NCI-H187 treated with DMSO at 0.1 percent for 48 hours (cell line): ENCODE measurements at places on chromosomes 6 and 20.

DNA sequence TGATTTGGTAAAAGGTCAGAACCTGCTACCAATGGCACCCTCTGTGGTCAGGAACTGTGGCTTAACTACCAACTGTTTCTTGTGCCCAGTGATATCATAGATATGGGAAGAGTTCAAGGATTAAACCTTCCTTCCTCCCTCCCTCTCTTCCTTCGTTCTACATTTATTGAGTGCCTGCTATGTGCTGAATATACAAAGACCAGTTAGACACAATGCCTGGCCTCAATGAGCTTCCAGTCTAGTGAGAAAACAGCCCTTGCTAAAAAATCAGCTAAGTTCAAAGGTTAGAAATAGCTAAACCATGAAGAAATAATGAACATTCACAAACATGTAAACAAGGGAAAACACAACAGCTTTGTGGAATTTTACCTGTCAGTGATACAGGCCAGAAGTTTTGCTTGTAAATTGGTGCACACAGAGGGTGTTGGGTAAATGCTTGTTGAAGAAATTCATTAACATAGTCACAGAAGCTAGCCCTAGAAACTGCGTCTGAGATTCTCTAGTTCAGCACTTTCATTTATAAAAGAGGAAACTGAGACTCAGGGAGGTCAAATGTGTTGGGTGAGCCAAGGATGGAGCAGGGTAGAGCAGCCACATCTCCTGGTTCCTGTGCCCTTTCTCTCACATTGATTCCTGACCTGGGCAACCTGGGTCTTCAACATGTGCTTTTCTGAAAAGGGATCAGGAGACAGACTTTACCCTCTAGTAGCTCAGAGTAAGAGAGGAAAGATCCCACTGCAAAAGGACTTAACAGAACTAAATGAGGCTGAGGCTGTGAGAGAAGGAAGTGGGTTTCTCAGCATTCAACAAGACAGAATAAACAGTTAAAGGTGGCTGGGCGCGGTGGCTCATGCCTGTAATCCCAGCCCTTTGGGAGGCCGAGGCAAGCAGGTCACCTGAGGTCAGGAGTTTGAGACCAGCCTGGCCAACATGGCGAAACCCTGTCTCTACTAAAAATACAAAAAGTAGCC is 14.4 kb upstream of the FOXO3 start:
- no peak for DNase-seq

DNA sequence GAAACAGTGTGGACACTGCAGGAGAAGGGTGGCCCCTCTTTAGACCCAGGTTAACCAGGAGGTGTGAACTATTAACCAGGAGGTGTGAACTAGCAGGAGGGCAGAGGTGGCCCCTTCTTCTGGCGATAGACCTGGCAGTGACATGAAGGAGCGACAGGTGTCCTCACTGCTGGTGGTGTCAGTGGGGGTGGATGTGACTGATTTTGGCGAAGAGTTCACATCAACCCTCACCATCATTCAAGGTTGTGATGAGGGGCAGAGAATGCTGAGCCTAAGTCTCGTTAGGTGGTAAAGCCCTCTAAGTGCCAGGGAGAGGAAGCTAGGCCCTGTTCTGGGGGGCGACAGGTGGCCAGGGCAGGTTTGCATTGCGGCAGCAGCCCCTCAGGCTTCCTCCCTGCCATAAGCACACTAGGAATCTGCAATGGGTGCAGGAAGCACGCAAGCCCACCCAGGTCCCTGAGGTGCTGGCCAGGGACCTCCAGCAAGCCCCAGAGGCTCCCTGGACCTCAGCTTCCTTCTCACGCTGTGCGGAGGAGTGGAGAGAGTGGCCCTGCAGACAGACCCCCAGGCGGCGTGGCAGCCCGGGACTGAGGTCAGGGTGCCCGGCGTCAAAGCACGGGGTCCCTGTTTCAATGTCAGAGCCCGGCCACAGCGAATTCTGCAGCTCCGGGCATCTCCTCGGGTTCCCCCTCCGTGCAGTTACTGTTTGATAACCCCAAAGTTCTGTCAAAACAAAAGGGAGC is 13.7 kb downstream of the NPEPL1 start:
- DNase-seq = no peak

DNA sequence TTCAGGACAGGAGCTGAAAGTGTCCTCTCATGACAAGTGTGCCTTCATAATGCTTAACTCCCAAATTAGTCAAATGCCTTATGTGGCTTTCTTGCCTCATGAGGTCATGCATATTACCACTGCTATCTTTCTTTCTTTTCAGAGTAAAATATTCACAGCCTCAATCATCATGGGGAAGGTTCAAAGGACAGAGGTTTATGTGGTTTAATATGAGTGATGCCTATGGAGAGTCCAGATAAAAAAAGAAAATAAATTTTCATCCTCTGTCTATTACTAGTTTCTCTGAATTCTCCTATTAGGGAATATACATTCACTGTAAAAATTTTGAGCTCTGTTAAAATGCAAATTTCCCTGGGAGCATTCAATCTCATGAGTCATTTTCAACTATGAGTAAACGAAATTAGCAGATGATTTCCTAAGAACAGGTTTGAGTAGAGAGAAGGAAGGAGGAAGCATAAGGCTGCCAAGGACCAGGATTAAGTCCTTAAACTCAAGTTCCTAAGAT is 396.9 kb upstream of the ADGRB3 start:
- DNase-seq = no peak

DNA sequence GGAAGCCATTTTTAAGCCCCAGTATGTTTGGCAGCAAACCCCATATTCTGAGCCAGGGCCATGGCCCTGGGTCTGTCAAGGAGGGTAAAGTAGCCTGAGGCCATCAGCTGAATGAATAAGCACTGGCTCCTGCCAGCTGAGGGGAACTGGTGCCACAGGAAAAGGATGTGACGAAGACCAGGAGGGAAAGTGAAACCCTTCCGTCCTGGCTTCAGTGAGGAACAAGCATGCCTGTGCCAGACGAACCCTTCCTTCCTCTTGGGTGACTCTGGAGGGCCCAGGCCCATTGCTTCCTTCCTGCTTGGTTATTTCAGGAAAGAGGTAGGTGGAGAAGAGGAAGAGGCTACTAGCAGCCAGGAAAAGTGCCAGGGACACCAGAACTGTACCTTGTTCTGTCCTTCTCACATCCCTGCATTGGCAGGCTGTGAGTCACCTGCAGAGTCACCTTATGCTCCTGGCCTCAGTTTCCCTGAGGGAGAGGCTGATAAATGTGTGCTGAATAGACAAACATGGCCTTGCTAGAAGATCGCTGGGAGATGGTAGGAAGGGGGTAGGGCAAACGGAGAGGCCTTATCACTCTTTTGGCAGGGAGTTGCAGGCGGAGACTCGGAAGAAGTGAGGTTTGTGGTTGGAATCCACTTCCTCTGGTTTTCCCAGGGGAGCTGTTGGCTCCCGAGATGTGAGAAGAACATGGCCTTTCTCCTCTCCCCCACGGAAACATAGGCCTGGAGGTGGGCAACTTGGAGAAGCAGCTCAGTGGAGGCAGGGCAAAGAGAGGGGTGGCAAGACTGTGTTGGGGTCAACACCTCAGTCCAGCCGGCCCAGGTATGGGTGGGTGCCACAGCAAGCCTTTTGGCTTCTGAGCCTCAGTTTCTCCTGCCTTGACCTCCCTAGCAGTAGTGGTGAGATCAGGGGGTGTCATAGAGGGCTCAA is 37.4 kb downstream of the COX4I2 start:
- DNase-seq = no peak

DNA sequence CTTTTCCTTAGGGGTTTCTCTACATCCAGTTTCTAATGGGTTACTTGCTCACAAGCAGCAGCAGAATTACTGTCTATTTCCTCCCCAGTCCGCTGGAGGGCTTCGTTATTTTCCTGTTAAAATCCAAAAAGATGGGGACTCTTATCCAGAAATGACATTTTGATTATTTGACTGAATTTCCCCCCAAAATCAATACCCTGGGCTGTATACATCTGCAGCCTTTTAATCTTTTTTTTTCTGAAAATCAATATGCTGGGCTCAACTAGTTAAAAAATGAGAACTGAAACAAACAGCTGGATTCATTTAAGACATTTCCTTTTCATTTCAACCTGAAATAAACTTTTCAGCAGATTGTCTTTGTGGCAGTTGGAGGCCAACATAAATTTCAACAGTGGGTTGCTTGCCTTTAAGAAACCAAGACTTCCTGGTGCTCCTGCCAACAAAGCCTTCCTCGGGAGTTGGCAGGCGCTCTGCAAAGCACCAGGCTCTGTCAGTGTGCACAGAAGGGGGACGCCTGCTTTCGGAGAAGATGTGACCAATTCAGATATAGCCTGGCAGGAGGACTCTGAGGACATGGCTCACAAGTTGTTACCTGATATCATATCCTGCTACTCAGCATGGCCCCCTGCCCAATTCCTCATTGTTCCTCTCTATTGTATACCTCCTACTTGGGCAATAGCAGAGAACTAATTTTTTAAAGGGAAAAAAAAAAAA is 204.7 kb upstream of the ARG1 start:
- DNase-seq = no peak

- DNase-seq = no peak
Observed at GRCh38 chr6:55433446-55434130, 106.3 kb downstream of the GFRAL start.

- DNase-seq = no peak
Observed at GRCh38 chr6:4615891-4616290, 160.3 kb upstream of the CDYL start.

DNA sequence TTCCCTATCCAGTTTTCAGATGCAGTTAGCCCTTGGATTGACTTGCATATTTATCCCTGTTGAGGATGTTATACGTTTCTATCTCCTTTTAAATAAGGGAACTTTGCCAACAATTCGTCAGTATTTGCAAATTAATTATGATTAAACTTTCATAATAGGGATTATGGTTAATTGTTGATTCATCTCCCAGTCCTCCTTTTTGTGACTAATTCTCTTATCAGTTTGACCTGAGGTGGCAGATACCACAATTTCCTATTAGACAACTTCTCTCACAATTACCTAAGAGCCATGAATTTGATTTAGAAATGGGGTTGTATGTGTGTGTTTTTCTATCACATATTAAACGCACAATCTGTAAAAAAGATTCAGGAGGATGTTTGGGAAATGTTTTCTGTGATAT is 172.9 kb downstream of the LAMA2 start:
- DNase-seq = no peak

- DNase-seq = no peak
Observed at GRCh38 chr20:13041574-13042457, 33.0 kb downstream of the SPTLC3 start.

DNA sequence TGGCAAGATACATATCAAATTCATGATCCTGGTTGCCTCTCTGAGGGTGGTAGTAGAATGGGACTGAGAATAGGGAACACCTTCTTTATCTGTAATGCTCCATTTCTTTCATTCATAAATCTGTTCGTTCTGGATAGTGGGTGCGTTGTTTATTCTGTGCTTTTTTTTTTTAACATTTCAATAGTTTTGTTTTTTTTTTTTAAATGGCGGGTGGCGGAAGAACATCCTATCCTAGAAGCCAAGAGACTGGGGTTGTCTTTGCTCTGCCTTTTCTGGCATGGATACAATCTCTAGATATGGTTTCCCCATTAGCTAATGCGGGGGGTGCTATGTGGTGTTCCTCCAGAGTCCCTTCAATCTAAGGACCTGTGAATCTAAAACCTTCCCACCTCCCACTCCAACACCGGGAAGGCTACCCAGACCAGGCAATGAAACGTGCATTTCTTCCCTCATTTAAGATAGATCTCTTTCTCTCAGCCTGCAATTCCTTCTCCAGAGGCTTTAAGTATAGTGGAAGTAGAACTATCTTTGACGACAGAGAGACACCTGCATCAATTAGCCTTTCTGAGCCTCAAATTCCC is 883 bp upstream of the CCDC28A start:
- no peak for DNase-seq

DNA sequence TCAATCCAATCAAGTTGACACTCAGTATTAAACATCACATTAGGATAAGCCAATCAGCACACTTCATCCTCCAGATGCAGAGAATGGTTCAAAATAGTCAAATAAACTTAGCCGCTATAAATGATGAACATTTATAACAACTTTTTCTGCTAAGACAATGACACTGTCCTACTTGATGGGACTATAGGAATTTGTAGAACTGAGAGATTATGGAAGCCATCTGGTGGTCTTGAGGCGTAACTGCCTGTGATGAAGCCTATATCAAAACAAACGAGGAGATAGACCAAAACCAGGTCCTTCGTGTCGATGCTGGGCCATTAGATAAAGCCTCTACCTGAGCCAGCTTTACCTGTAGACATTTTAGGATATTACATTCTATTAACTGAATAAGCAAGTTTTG is 631.1 kb downstream of the COL12A1 start:
- DNase-seq = no peak

GRCh38 chr20:44896583-44896982 is 11.1 kb downstream of the YWHAB start:
- no peak for DNase-seq

GRCh38 chr6:152147269-152147668 is 339.8 kb downstream of the ESR1 start:
- DNase-seq = no peak

- no peak for DNase-seq
Observed at GRCh38 chr20:25011831-25012241, 19.3 kb upstream of the APMAP start.

GRCh38 chr6:72381076-72381475 is 240.8 kb upstream of the KCNQ5 start:
- DNase-seq = no peak

- DNase-seq = no peak
Observed at GRCh38 chr6:148379481-148379880, 36.8 kb downstream of the SASH1 start.

DNA sequence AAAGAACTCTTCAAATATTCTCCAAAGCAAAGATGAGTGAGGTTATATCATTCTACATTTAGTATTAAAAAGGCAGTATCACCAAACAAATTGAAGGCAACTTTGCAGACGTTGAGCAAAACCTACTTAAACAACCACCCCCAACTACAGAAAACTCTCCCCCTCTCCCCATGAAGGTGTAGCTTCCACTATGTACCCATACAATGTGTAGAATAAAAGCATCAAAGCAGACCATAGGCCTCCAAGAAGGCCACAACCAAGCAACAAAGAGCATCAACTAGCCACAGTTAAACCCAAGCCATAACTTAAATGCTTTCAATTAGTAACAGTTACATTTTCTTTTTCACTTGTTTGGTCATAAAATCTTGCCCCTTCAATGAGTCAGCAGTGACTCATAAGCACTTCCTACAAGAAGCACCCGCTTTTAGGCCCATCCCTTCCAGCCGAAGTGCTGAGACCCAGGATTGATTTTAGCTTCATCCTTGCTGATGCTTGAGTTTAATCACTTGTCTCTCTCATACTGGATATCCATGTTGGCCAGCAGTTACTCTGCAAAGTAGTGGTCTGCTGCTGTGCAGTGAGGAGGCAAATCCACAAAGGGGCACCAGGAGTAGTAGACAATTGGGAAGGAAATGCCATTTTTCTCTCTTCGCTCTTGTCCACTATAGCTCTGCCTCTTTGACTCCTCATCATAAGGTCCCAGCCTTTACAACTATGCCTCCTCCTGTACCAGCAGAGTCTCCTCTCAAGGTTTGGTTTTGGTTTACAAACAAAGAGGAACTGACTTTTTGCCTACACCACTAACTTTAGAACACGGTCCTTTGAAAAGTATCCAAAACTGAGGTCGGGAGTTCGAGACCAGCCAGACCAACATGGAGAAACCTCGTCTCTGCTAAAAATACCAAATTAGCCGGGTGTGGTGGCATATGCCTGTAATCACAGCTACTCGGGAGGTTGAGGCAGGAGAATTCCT is 8.4 kb upstream of the NUP153 start:
- no peak for DNase-seq
